Stomach (tissue), 19 donors: ENCODE measurements at places on chromosomes 4 and X.

DNA sequence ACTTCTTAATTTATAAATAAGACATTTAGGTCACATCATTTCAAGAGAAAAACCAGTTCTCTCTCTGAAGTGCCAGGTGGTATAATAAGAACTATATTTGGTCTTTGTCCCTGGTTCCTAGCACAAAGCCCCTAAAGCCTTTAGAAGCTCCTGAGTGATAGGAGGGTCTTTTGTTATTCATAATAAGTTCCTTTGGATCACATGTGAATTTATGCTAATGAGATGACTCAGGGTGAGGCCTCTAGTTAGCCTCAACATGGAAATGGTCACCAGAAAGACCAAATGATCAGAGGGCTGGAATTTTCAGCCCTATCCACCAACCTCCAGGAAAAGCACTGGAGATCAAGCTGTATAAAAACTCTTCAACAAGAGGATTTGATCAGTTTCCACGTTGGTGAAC lies 68.1 kb upstream of the BLTP1 start:
- DNase-seq, result no peak

DNA sequence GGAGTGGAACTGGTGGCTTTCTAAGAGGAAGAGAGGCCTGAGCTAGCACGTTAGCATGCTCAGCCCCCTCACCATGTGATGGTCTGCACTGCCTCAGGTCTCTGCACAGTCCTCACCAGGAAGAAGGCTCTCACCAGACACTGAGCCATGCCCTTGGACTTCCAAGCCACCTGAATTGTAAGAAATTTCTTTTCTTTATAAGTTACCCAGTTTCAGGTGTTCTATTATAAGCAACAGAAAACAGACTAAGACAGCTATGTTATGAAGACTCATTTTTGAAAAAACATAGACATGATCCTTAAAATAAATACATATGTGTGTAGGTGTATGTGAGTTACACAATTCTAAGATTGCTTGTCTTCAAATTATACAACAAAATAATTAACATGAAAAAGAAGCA lies 74.7 kb downstream of the CEP44 start:
- DNase-seq, result no peak

DNA sequence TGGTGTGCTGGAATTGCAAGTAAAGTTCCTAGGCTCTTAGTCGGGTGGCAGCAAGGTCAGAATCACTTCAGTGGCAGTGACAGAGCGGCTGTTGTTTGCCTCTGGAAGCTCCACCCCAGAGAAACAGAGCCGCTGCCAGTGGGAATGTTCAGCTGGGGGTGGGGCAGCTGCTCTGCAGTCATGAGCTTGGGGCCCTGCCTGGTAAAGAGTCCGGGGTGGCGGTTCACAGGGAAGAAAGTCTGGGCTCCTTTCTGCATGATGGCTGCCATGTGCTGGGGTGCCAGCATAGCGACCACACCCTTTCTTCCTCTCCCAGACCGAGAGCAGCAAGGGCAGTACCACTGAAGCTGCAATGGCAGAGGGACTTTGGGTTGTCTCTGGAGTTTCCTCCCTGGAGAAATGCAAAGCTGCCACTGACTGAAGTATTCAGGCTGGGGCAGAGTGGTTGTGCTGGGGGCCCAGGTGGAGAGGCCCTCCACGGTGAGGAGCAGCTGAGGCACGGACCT lies 108.8 kb upstream of the CENPE start:
- DNase-seq, result peak; percentile 63

DNA sequence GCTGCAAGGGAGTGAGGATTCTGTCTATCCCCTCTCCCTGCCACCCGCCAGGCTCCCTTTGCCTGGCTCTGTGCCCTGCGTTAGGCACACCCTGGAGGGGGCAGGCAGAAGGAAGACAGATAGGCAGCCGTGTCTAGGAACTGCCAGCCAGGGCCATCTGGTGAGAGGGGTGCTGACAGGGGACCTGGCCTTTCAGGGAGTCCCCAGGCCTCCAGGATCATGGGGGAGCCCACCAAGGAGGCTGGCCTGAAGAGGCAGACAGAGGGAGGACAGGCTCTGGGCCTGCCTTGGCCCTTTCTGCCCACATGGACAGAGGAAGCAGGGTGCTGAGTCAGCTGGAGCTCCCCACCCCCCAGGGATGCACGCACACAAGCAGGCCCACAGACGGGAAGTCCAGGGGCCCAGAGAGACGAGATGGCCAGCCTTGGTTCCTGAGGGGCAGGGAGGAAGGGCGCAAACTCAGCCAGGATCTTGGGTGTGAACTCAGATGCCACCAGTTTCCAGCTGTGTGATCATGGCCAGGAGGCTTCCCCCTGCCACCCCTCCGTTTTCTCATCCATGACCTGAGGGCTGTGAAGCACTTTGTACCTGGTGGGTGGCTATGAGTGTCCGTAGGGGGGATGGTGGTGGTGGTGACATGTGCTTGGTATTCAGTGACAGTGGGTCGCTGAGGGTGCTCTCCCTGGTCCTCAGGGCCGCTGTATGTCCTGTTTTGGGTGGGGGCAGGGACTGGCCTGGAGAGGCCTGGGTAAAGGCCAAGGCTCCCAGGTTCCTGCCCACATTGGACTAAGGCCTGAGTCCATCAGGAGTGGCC lies 1.8 kb downstream of the SH3BP2 start:
- DNase-seq, result peak; percentile 62
